HFFc6 (cell line): ENCODE measurements at places on chromosomes 7 and 10. TPM values are rescaled to one million over a fixed set of nuclear protein-coding genes. Genes with fewer than 3 reads are reported as not detected.

- peaks cover 5% of the 10 kb centered on the region; the same call in 1 of the 2 replicates for H3K36me3 ChIP-seq
- H3K4me1 ChIP-seq, result peaks cover 22% of the 10 kb centered on the region
- DNase-seq, result peak; percentile 28
- H3K27ac ChIP-seq, result peak overlapping the region; percentile 54
These were observed 87.9 kb downstream of the DPY19L1 start for GRCh38 chr7:34949361-34949760.

GRCh38 chr10:102016416-102016815, 39.6 kb downstream of the ARMH3 start:
- no peaks in the 10 kb centered on the region; the same call in 1 of the 2 replicates for H3K36me3 ChIP-seq
- DNase-seq, result no peak
- H3K27me3 ChIP-seq, result no peaks in the 10 kb centered on the region; the same call in 1 of the 2 replicates
- peaks cover 8% of the 10 kb centered on the region; the same call in 1 of the 2 replicates for H3K4me1 ChIP-seq
- H3K4me3 ChIP-seq, result no peak overlapping the region

DNA sequence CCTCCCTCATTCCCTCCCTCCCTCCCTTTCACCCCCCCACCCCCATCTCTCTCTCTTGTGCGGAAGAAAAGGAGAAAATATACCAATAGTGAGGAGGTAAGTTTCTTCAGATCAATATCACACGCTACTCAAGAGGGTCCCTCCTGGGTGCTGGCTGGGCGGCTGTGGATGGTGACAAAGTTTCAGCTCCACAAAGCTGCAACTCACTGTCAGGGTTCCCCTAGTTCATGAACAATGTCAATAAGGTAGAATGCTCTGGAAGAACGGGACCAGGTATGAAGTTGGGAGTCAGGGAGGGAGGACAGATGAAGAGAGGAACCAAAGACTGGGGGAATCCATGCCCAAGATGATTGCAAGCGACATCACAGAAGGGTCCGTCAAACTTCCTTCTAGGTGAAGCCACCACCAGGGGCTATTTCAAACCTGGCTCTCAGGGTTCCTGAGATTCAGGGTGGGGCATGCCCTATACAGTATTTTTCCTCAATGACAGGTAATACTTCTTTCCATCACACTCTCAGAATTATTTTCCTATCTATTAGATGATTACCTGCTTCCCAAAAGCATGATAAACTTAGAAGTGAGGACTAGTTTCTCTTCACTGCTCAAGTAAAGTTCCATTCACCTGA, 1.4 kb upstream of the PDE1C start:
- no peaks in the 10 kb centered on the region for H3K36me3 ChIP-seq
- H3K4me1 ChIP-seq, result no peaks in the 10 kb centered on the region
- peaks cover 5% of the 10 kb centered on the region for H3K27me3 ChIP-seq
- no peak overlapping the region for H3K4me3 ChIP-seq
- no peak for DNase-seq

GRCh38 chr7:148521271-148521670, 69.3 kb upstream of the C7orf33 start:
- H3K36me3 ChIP-seq, result no peaks in the 10 kb centered on the region
- peaks cover 15% of the 10 kb centered on the region for H3K27me3 ChIP-seq
- no peak overlapping the region for H3K4me3 ChIP-seq
- no peaks in the 10 kb centered on the region; the same call in 1 of the 2 replicates for H3K4me1 ChIP-seq
- DNase-seq, result no peak
- no peak overlapping the region for H3K27ac ChIP-seq

DNA sequence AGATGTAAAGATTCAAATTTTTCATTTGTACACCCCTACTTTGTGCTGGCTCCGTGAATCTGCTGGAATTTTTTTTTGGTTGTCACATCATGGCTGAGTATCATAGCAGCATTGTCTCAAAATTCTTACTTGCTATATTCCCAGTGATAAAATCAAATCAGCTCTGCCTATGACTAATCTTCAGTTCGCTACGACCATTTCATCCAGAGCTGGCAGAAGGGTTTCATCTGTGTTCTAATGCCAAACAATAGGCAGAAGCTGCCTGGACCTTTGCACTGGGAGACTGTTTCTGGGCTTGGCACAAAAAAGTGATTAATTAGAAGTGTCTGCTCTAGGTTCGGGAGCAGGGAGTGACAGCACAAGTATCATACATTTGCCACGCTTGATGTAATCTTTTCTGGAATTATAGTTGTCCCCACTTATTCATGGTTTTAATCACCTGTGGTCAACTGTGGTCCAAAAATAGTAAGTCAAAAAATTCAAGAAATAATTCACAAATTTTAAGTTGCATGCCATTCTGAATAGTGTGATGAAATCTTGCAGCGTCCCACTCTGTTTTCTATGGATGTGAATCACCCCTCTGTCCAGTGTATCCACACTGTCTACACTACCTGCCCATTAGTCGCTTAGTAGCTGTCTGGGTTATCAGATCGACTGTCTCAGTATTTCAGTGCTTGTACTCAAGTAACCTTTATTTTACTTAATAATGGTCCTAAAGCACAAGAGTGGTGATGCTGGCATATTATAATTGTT, 120.5 kb upstream of the IMMP2L start:
- H3K27me3 ChIP-seq, result peaks cover 5% of the 10 kb centered on the region; the same call in 1 of the 2 replicates
- peak; percentile 35 for DNase-seq
- peaks cover 47% of the 10 kb centered on the region for H3K4me1 ChIP-seq
- H3K4me3 ChIP-seq, result no peak overlapping the region

DNA sequence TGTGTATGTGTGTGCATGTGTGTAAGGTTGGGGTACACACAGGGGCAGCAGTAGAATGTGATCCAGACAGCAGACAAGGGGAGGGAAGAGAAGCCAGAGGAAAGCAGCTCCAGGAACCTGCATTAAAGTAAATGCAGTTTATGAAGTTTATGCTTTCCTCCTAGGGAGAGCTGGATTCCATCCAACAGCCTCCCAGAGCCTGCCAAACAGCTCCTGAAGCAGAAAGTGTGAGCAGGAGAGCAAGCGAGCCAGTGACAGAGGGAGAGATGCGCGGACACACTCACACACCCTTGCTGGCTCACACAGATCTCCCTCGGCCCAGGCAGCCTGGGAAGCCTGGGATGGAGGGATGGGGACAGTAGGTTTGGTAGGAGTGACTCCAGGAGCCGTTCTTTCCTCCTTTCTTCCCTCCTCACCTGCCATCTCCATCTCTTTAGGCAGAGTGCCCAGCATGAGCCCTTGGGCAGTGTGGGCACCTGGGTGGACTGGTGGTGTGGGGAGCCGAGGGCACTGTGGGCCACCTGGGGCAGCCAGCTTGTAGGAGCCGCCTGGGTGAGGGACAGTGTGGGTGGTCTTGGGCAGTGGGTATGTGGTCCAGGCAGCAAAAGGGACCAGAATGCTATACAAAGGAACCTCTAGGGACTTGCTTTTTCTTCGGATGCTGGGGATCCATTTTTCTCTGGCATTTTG, 46.1 kb downstream of the PAX2 start:
- no peaks in the 10 kb centered on the region for H3K36me3 ChIP-seq
- H3K27me3 ChIP-seq, result peaks cover 65% of the 10 kb centered on the region
- no peak for DNase-seq
- H3K4me3 ChIP-seq, result no peak overlapping the region

DNA sequence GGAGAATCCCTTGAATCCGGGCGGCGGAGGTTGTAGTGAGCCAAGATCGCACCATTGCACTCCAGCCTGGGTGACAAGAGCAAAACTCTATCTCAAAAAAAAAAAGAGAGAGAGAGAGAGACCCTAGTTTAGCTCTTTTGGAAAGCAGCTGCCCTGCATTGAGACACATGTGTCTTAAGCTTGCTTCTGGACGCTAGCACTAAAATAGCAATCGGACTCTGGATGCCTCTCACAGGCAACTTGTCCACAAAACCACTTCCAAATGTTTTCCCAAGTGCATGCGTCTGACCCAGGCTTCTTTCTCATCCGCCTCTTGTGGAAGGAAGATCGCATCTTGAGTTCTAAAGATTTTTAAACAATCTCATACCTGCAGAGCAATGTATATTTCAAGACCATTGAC, 182.7 kb downstream of the CUX1 start:
- no peak overlapping the region for H3K27ac ChIP-seq
- H3K4me3 ChIP-seq, result no peak overlapping the region
- peaks cover 9% of the 10 kb centered on the region for H3K4me1 ChIP-seq
- no peak for DNase-seq

DNA sequence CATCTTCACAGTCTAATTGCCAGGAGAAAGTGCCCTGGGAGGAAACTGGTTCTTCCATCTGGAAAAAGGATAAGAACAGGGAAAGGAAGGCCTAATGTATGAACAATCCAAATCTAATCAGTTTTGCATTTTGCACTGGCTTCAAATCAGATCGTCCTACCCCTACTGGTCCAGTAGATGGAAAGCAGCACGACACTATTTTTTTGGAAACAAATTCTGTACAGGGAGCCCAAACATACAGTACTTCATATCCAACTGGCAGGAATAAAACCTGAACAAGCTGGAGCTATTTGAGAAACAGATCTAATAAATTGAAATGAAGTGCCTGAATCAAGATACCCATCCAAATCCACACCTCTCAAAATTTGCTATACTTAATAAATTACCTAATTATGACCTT, 36.5 kb downstream of the ETV1 start:
- H3K27me3 ChIP-seq, result no peaks in the 10 kb centered on the region; the same call in 1 of the 2 replicates
- H3K36me3 ChIP-seq, result no peaks in the 10 kb centered on the region
- H3K4me1 ChIP-seq, result no peaks in the 10 kb centered on the region
- no peak overlapping the region for H3K27ac ChIP-seq

- H3K4me3 ChIP-seq, result no peak overlapping the region
- no peaks in the 10 kb centered on the region for H3K4me1 ChIP-seq
These were observed 34.7 kb downstream of the WAPL start for GRCh38 chr10:86486856-86487255.

DNA sequence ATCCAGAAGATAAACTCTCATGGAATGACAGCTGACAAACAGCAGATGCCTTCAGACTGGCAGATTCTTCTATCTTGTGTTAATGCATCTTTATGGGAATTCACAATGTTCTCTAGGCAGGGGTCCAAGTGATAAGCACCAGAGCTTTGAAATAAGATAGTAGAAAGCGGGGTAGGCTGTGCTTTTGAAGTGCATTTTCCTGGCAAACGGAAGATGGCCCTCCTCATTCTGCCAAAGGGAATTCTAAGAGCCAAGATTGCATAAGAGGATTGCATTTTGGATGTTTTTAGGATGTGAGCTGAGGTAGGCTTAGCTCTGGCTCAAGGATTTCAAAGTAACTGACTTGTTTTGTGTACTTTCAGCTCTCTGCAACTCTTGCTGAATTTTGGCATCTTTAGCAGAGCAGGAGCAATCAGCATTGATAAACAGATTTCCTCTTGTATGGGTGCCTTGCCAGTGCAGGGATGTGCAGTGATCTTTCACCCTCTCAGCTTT, 298.5 kb upstream of the KLF6 start:
- H3K27ac ChIP-seq, result no peak overlapping the region
- peaks cover 44% of the 10 kb centered on the region for H3K4me1 ChIP-seq
- no peaks in the 10 kb centered on the region for H3K36me3 ChIP-seq
- no peak overlapping the region for H3K4me3 ChIP-seq
- no peak for DNase-seq
- peaks cover 2% of the 10 kb centered on the region; the same call in 1 of the 2 replicates for H3K27me3 ChIP-seq

DNA sequence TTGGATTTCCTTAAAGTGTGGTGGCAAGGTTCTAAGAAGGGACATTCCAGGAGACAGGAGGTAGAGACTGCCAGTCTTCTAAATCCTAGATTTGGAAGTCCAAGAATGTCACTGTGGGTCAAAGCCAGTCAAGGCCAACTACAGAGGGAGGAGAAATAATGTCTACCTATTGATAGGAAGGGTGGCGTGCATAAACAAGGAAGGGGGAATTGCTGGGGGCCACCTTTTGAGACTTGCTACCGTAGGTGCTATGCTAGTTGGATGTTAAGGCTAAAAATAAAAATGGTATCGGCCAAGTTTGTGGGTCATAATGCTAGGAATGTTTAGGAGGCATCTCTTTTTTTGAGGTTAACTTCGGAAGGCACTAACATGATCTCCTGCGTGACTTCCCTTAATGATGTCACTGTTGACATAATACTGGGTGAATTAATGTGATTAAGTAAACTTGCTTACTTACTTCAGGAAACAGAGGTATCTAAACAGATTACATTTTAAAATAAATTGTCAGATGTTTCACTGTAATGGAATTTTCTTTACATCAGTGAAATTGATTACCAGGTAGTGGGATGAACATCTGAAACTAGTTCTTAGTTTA, 4.8 kb downstream of the BTRC start:
- peak overlapping the region; percentile 18; the same call in 1 of the 2 replicates for H3K4me3 ChIP-seq
- H3K27me3 ChIP-seq, result no peaks in the 10 kb centered on the region; the same call in 1 of the 2 replicates
- H3K27ac ChIP-seq, result peak overlapping the region; percentile 64
- peak; percentile 71 for DNase-seq

- no peaks in the 10 kb centered on the region for H3K4me1 ChIP-seq
- H3K27ac ChIP-seq, result no peak overlapping the region
- no peaks in the 10 kb centered on the region; the same call in 1 of the 2 replicates for H3K27me3 ChIP-seq
- no peak overlapping the region for H3K4me3 ChIP-seq
- no peaks in the 10 kb centered on the region for H3K36me3 ChIP-seq
- DNase-seq, result no peak
These were observed 65.3 kb downstream of the NPY start for GRCh38 chr7:24349339-24349738.

DNA sequence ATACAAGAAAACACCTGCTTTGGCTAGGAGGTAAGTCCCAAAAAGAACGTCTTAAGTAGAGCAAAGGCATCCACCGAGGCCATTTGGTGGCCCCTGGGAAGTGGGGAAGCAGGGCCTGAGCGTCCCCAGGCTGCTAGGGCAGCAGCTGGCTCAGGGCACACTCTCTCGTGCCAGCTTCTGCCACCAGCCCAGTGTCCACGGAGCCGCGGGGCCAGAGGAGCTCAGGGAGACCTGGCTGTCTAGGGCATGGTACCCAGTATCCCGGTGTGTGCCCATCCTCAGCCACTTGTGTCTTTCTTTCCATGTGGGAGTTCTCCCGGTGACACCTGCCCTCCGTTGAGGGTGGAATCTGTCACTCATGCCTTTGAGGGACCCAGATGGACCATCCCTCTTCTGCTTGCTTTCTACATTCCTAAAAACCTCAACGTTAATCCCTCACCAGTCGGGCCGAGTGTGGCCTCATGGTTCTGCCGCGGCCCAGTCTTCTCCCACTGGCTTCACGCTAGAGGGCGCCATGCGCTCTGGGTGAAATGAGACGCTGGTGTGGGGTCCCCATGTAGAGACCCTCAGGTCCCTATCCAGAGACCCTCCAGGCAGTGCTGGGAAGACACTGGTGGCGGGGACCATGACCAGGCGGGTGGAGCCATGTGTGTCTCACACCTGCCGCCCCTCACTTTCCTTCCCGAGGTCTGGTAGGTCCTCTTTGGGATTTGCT, 9.5 kb upstream of the AP5Z1 start:
- no peak overlapping the region; the same call in 1 of the 2 replicates for H3K27ac ChIP-seq
- H3K4me3 ChIP-seq, result no peak overlapping the region

GRCh38 chr7:132778761-132779160, 202.5 kb upstream of the PLXNA4 start:
- H3K36me3 ChIP-seq, result peaks cover 10% of the 10 kb centered on the region; the same call in 1 of the 2 replicates
- H3K4me3 ChIP-seq, result no peak overlapping the region; the same call in 1 of the 2 replicates
- peaks cover 25% of the 10 kb centered on the region for H3K4me1 ChIP-seq
- peaks cover 9% of the 10 kb centered on the region for H3K27me3 ChIP-seq
- no peak for DNase-seq
- H3K27ac ChIP-seq, result no peak overlapping the region

- H3K36me3 ChIP-seq, result peaks cover 6% of the 10 kb centered on the region; the same call in 1 of the 2 replicates
- peak; percentile 25 for DNase-seq
- no peak overlapping the region for H3K4me3 ChIP-seq
- H3K27me3 ChIP-seq, result peaks cover 10% of the 10 kb centered on the region
- H3K27ac ChIP-seq, result peak overlapping the region; percentile 33; the same call in 1 of the 2 replicates
- H3K4me1 ChIP-seq, result peaks cover 17% of the 10 kb centered on the region; the same call in 1 of the 2 replicates
These were observed 51.1 kb downstream of the CAMK1D start for GRCh38 chr10:12400266-12400931.

Gene CYP26C1
- 0.20 TPM in 1 of 2 replicates, not detected in the other for total RNA-seq

Gene FEZF1
- not detected in 3 replicates for total RNA-seq

Gene IDI2
- not detected in 3 replicates for total RNA-seq

Gene CDC14C
- not detected in 2 replicates for total RNA-seq

Gene LRMDA
- 1.4 TPM in 1 of 2 replicates, not detected in the other for total RNA-seq

Gene BTBD16
- not detected in 3 replicates for total RNA-seq

Gene HABP2
- total RNA-seq, result not detected in 3 replicates

Gene LIPK
- total RNA-seq, result not detected in 3 replicates
